ENCODE measurements at places on chromosomes 7 and 10. TPM values are rescaled to one million over a fixed set of nuclear protein-coding genes. Genes with fewer than 3 reads are reported as not detected.

Gene HOGA1
- 2.6 TPM for total RNA-seq

Gene NPSR1
- not detected for total RNA-seq

Gene CALHM3
- not detected for total RNA-seq

Gene KCP
- total RNA-seq = 1.2 TPM

Gene OR2A12
- total RNA-seq = not detected

Gene LBX1
- not detected for total RNA-seq

Gene TRIL
- total RNA-seq = 13.5 TPM

Gene ZNF485
- total RNA-seq = 0.43 TPM

Gene CTNNA3
- under 0.01 TPM for total RNA-seq

Gene TLX1
- total RNA-seq = not detected

Gene LEP
- total RNA-seq = not detected

Gene CLRN3
- total RNA-seq = not detected

Gene AZGP1
- not detected for total RNA-seq

Gene DLG5
- 32.9 TPM for total RNA-seq

Gene FKBP6
- total RNA-seq = not detected

Gene DRGX
- not detected for total RNA-seq

GRCh38 chr7:3294432-3295100 is 6.5 kb upstream of the SDK1 start:
- no peak for DNase-seq

DNA sequence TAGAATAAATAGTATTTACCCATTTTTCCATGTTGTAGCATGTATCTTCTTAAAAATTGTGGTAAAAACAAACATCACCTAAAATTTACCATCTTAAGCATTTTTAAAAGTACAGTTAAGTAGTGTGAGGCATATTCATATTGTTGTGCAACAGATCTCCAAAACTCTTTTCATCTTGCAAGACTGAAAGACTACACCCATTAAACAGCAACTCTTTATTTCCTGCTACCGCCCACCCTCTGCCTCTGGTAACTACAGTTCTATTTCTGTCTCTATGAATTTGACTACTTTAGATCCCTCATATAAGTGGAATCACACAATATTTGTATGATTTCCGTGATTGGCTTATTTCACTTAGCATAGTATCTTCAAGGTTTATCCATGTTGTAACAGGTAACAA is 40.0 kb upstream of the AGBL3 start:
- no peak for DNase-seq

- no peak for DNase-seq
These were observed 1002.0 kb downstream of the REEP3 start for GRCh38 chr10:64523065-64523759.

DNA sequence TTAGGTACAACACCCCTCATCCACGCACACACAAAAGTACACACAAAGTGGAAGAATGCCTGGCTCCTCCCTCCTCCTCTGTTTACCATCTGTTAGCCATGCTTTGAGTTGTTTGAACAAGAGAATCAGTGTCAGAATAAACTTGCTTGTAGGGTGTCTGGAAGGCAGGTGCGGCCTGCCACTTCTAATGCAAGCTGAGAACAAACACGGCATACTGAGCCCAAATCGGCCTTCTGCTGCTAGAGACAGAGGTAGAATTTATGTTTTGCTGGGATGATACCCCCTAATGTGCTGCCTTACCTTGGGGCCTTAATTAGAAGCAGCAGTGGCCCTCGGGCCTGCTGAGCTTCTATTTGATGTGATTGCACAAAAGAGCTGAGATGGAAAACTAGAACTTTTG is 24.9 kb upstream of the FAM180A start:
- DNase-seq = peak; percentile 35

- DNase-seq = no peak
These were observed 61.7 kb upstream of the PAX2 start for GRCh38 chr10:100683545-100684300.

GRCh38 chr7:8921807-8922206 is 488.4 kb downstream of the NXPH1 start:
- DNase-seq = no peak

DNA sequence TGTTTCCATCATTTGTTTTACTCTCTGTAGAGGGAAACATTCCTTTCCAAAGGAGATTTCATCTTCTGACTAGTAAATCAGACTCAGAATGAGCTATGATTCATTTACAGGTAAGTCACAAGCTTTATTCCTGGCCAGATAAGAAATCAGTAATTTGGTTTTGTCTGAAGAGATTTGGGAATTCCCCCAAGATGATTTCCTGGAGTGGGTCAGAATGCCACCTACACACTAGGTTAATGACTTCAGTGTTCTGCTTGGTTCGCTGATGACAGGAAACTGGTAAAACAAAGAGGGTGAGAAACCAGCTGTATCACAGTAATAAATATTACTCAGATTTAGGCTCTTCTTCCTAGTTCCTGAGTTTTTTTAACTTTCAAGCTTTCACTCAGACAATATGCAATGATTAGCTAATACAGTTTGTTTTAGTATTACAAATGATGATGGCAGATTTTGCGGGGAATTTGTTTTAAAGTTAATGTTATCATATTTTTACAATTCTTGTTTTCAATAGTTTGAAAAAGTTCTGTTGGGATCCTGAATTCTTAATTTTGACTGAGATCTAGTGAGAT is 8.3 kb upstream of the ASZ1 start:
- DNase-seq = no peak

DNA sequence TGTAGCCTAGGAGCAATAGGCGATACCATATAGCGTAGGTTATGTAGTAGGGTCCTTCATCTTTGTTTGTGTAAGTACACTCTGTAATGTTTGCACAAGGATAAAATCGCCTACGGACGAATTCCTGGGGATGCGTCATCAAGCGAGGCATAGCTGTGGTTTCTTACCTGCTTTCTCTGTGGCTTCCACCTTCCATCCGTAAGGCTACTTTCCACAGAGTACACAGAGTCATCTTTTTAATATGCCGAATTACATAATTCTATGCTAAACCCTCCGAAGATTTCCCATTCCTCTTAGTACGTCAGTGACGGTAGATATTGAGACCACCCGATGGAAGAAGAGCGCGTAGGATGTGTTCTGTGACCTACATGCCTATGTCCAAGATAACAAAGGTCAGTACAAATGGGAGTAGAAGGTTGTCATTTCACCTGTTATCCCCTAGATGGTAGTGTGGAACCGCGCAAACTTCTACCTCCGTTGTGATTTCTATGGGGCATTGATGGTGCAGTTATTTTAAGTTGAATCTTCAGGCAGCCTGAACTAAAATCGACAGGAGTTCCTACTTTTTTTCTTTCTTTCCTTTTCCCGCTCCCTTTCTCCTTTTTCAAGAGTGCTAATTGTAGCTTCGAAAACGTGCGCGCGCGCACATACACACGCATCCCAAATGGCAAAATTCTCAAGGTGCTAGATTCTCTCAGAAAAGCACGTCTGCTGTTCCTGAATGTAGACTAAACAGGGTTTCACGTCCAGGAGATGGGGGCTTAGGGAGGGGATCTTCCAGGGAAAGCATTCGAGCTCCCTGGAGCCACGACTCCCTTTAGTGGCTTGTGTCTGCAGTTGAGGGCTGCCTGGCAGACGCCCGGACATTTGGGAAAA is 111.7 kb upstream of the MBL2 start:
- no peak for DNase-seq

DNA sequence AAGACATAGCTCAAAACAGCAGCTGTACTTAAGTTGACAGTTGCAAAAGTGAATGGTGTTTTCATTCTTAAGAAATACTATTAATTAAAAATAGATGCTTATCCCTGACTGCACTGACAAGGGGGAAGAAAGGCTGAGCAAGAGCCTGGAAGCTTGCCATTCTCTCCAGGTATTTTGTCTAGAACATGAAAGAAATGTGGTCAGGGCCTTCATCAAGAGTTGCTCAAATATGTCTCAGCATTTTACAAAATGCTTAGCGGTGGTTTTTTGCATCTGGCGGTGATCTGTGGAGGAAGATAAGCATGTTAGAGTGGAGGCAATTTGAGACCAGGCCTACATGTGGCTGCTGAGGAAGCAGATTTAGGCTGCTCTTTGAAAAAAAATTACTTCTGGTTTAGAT is 46.4 kb upstream of the CC2D2B start:
- no peak for DNase-seq

DNA sequence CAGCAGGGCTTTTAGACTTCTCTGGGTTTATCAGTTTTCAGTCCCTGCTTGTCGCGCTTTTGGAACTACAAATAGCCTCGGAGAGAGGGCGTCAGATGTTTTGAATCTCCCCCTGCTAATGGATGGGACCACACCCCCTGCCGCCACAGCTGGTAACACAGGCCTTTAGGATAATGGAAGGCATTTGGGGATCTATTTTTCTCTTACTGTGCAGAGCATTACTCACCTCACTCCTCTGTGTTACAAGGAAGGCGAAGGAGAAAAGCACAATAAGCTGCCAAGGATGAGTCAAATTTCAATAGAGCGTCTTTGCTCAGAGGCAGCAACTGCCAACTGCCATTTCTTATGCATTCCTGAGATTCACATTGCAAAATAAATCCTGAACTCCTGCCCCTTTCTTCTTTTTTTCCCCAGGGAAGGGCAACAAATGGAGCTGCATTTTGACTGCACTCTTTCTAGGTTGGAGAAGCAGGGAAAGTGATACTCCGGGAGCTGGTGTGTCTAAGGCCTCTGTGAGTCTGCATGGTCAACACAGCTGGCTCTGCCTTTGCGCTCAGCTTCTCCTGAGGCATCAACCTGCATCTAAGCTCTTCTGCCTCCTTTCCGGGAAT is 31.5 kb upstream of the SMNDC1 start:
- DNase-seq = no peak

GRCh38 chr10:77179015-77179695 is 458.5 kb downstream of the KCNMA1 start:
- peak; percentile 89 for DNase-seq

DNA sequence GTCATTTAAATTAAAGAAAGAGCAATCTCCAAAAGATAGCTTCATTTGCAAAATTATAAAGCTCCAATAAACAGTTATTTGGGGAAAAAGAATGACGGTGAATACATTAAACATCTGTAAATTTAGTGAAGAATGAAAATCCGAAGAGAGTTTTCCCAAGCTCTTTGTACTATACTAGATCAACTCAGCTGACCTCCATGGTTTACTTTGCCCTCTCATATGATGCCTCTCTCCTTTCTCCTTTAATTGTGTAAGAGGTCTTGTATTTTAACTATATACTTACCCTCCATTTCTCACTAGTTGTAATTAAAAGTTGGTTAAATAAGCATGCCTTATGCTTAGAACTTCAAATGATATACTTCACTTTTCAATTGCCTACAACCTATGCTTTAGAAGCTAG is 125.8 kb downstream of the CACNA2D1 start:
- no peak for DNase-seq

- DNase-seq = no peak
These were observed 28.4 kb downstream of the CDK6 start for GRCh38 chr7:92808006-92808405.

DNA sequence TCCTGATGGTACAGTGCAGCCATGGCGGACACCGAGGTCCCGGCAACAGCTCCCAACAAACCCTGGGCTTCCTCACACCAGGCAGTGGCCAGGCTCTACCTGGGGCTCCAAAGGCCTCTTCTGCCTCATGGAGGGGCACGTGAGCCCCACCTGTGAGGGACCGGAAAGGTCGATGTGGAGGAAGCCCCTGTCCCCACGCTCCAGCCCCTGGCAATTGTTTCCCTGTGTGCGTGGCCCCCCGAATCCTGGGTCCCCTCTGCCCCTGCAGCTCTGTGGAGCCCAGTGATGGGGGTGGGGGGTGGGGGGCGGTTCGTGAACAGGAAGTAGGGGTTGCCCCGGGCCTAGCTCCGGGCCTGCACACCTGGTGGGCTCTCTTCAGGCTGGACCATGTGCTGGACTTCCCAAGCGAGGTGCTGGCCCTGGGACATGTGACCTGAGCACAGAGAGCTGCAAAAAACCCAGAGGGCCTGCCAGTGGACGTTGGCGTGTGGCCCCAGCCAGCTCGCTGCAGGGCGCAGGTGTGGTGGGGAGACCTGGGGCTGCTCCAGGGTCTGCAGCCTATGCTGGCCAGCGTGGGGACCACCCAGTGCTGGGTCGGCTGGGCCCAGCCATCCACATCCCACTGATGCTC is 72.6 kb downstream of the INPP5A start:
- DNase-seq = peak; percentile 53

DNA sequence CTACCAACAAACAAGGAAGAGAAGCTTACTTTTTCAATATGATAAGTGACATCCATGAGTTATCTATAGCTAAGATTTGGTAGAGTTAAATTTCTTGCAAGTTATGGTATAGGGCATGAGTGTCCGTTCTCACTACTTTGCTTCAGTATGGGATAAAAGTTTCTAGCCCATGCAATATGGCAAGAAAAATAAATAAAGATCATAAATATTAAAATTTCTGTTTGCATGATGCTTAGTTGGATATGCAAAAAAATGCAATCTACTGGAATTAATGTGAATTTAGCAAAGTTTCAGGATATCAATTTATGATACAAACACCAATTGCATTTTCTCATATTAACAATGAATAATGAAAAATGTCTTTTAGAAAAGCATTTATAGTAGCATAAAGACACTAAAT is 148.7 kb upstream of the ADARB2 start:
- no peak for DNase-seq

DNA sequence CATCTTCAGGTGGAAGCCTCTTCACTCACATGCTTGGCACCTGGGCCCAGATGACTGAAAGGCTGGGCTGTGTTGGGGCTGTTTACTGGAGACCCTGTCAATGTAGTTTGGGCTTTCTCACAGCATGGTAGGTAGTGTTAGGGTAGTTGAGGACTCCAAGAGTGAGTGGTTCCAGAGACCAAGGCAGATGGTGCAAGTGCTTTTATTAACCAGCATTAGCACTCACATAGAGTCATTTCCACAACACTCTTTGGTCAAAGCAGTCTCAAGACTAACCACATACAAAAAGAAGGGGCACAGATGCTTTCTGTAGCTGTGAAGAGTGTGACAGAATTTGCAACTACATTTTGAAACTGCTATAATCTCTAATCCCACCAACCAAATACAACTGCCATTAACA is 135.0 kb downstream of the RTKN2 start:
- DNase-seq = no peak

DNA sequence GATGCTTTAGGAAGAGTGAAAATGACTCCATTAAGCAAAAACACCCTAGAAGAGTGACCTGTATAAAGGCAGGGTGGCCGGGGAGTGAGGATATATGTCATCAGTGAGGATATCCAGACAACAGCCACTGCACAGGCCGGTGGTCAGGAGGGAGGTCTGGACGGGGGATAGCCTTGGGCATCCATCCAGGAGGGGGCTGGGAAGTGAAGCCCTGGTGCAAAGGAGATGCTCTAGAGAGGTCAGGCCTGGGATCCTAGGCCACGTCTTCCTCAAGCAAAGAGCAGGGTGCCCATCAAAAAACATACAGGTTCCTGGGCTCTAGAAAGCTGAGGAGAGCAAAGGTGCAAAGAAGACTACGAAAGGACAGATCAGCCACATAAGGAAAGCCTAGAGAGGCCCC is 25.6 kb downstream of the FAM171A1 start:
- DNase-seq = no peak

- DNase-seq = peak; percentile 95
These were observed 83.2 kb upstream of the KIF5B start for GRCh38 chr10:32139223-32140073.

GRCh38 chr10:810351-810846 is 120.9 kb upstream of the DIP2C start:
- DNase-seq = no peak
